A172 (cell line): ENCODE measurements at places on chromosomes 2 and 18. TPM values are rescaled to one million over a fixed set of nuclear protein-coding genes. Genes with fewer than 3 reads are reported as not detected.

DNA sequence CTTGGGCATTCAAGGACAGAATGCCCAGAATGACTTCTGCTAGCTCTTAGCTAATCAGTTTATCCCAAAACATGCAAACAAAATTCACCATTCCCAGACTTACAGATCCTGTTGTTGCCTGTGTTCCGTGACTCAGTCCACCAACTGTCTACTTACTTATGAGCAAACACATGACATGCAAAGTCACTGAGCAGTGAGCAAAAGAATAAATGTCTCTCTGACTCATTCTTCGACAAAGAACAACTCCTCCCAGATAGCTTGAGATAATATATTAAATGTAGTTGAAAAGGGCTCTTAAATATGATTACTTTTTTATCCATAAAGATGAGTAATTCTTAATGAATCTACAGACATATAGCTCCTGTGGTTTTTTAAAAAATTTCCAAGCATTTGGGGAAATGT is 9.0 kb upstream of the CREG2 start:
- DNase-seq = peak; percentile 87

- DNase-seq = no peak
Observed at GRCh38 chr2:100880036-100880435, 60.1 kb downstream of the NPAS2 start.

GRCh38 chr2:235021752-235022151 is 69.9 kb downstream of the SH3BP4 start:
- DNase-seq = peak; percentile 96

- no peak for DNase-seq
Observed at GRCh38 chr2:161386228-161386824, 29.8 kb upstream of the TBR1 start.

DNA sequence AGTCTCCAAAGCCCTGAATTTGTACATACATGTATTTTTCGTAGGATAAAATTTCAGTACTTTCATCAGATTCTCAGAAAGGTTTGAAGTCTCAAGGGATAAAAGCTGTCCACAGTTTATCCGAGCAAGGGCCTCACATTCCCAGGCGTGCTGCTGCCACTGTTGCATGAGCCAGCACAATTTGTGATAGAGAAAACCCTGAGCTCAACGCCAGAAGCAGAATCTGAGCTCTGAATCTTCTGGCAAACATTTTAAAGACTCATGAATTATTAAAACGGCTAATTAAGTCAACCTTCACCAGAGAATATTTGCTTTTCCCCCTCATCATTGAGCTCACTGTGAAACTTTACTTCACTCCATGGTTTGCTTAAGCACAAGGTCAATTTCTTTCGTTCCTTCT is 38.5 kb upstream of the STPG4 start:
- no peak for DNase-seq

SESTD1 gene
- total RNA-seq = 8.0 and 23.9 TPM in 2 replicates
